ENCODE measurements at places on chromosomes 1 and 21. TPM values are rescaled to one million over a fixed set of nuclear protein-coding genes. Genes with fewer than 3 reads are reported as not detected.

Gene PARS2
- total RNA-seq = 6.0 TPM

Gene PLA2G2C
- total RNA-seq = not detected

Gene TXLNA
- 47.7 TPM for total RNA-seq

Gene ELF3
- total RNA-seq = 1.2 TPM

Gene PDZK1
- not detected for total RNA-seq

Gene LDLRAD1
- not detected for total RNA-seq

Gene USH2A
- total RNA-seq = not detected

Gene HSF2BP
- 0.60 TPM for total RNA-seq

Gene FASLG
- total RNA-seq = 5.2 TPM

Gene CYP4A22
- total RNA-seq = not detected

Gene RNU1-4
- 2,148 TPM for total RNA-seq

Gene PROX1
- total RNA-seq = 0.35 TPM

Gene GPBP1L1
- 151 TPM for total RNA-seq

Gene GJA4
- not detected for total RNA-seq

Gene GJA9
- total RNA-seq = not detected

Gene B3GALT5
- total RNA-seq = 0.03 TPM

Gene TMEM52
- 0.28 TPM for total RNA-seq

Gene TLCD4
- total RNA-seq = 0.09 TPM

Gene RGS4
- total RNA-seq = not detected

Data from T-cell (primary cell).